Stimulated activated CD4-positive, alpha-beta T cell treated with anti-CD3 and anti-CD28 coated beads, Interleukin-15, amount 100 ng/mL, for 24 hours (primary cell): ENCODE measurements at places on chromosomes 7 and 10.

- DNase-seq = no peak
Observed at GRCh38 chr7:55774327-55775050, 88.1 kb downstream of the SEPTIN14 start.

GRCh38 chr10:74883428-74883827 is 57.0 kb downstream of the KAT6B start:
- no peak for DNase-seq

DNA sequence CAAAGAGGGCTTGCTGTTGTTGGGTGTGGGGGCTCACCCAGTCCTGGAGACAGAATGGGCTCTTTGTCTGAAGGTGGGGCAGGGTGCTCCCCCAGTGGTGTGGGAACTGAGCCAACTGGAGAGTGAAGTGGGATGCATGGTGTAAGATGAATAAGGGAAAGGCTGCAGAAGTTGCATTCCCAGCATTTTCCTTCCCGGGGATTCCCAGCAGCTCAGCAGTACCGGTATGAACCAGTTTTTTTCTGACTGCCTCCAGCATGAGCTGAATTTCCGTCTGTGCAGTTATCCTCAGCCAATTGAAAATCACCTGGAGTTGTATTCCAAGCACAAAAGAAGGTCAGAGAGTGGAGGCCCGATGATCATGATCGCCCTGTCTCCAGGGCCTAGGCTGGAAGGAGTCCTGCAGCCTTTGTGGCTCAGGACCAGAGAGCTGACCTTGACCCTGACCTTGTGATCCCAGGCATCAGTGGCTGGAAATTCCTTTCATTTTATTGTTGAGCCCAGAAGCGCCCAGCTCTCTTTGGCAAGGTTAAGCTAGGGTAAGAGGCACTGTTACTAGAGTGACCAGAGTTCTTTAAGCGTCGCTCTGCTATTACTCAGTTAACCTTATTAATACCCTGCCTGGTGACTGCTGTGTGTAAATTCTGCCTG is 33.4 kb downstream of the OGDH start:
- DNase-seq = no peak

- no peak for DNase-seq
Observed at GRCh38 chr10:2851566-2851965, 215.8 kb upstream of the PFKP start.

DNA sequence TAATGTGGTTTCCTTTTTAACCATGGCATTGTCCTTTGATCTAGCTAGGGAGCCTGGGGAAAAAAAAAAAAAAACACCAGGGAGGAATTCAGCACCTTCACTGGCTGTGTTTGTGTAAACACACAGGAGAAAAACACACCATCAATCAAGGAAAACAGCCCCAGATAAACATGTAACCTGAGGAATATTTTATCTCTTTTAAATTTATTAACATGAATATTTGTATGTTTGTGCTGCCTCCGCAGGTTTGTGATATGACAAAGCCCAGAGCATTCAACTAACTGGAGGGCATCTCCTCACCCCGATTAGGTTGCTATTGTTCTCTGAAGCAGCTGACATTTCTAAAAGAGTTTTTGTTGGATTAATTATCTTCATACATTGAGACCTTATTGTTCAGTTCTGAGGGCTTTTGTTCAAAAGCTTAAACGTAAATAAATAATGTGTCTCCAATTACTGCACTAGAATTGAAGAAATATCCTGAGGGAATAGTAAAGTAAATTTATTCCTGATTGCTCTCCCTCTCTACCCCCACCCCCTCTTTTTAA is 89.4 kb upstream of the SEMA3E start:
- no peak for DNase-seq

DNA sequence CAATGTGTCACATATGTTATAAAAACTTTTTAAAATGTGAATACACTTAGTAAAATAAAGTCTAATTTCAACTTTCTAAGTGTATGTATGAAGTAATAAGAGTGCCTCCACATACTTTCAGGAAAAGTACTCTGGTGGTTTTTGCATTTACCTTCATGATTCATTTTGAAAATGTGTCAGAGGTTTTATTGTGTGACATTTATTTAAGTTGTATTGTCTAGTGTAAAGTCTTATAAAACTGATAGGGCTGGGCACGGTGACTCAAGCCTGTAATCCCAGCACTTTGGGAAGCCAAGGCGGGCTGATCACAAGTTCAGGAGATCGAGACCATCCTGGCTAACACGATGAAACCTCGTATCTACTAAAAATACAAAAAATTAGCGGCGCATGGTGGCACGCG is 226.5 kb downstream of the ITGB1 start:
- DNase-seq = no peak

GRCh38 chr10:118590334-118590733 is 5.1 kb downstream of the PRLHR start:
- no peak for DNase-seq

GRCh38 chr10:30943451-30943850 is 88.2 kb downstream of the ZNF438 start:
- DNase-seq = no peak

- no peak for DNase-seq
Observed at GRCh38 chr7:75738604-75738974, at the start of gene HIP1. Gene HIP1 (minus strand): TSS chr7:75738941. CDS start chr7:75738920, 21 bp downstream.

DNA sequence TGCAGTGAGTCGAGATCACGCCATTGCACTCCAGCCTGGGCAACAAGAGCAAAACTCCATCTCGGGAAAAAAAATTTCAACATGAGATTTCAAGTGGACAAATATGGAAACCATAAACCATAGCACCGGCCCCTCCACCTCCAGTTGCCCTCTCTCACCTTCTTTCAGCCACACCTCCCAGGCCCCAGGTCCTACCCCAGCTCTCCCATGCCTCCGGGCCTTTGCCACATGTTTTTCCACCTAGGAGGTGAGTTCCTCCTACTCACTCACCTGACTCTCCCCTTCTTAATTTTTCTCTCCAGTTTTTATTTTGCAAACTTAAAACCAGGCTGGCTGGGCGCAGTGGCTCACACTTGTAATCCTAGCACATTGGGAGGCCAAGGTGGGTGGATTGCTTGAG is 13.7 kb upstream of the CLDN4 start:
- no peak for DNase-seq

DNA sequence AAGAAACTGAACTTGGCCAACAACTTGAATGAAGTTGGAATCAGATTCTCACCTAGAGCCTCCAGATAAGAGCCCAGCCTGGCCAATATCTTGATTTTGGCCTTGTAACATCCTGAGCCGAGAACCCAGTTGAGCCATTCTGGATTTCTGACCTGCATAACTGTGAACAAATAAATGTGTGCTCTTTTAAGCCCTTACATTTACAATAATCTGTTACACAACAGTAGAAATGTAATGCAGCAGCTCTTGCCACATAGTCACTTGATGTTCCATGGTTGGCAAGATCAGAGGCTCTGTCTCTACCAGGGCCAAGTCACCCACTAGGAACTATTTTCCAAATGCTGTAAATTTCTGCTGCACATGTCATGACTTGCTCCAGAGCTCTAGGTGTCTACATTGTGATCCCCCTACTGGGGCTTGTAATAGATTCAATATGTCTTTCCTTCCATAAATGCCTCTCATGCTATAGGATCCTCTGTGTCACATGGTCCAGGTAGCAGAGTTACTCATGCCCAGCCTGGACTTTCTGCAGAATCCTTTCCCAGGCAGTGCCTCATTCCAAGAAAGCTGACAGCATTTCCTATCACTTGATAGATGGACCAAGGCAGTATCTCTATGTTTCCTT is 11.4 kb upstream of the RBM20 start:
- no peak for DNase-seq

- DNase-seq = no peak
Observed at GRCh38 chr7:23383225-23383624, 84.1 kb downstream of the MALSU1 start.

GRCh38 chr7:137667633-137668387 is 179.0 kb downstream of the DGKI start:
- no peak for DNase-seq

- DNase-seq = no peak
Observed at GRCh38 chr7:104933521-104933988, 80.5 kb upstream of the KMT2E start.

- DNase-seq = no peak
Observed at GRCh38 chr7:94301024-94301586, 93.6 kb upstream of the COL1A2 start.

GRCh38 chr7:126702242-126703016 is 550.3 kb downstream of the GRM8 start:
- no peak for DNase-seq

GRCh38 chr7:125363873-125364272 is 434.2 kb upstream of the POT1 start:
- DNase-seq = no peak

- no peak for DNase-seq
Observed at GRCh38 chr7:155843426-155844018, 31.3 kb upstream of the SHH start.

GRCh38 chr10:43307306-43307705 is 40.4 kb upstream of the RASGEF1A start:
- DNase-seq = no peak

DNA sequence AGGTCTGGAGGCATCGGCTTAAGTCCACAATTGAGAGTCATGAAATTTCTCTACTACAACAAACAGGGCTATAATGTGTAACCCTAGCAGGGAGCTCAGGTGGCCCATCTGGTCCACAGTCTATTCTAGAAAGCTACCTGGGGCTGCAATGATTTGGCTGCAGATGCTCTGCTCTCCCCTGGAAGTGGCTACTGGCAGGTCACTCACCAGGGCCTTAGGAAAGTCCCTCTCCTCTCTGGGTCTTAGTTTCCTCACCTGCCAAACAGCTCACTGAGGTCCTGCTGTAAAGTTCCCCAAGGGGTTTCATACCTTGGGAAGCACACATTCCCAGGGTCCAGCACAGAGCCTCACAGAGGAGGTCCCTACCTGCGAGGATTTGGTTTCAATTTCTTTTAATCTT is 2.5 kb downstream of the IGFBP3 start:
- DNase-seq = no peak

GRCh38 chr7:41592236-41592635 is 110.7 kb downstream of the INHBA start:
- no peak for DNase-seq

DNA sequence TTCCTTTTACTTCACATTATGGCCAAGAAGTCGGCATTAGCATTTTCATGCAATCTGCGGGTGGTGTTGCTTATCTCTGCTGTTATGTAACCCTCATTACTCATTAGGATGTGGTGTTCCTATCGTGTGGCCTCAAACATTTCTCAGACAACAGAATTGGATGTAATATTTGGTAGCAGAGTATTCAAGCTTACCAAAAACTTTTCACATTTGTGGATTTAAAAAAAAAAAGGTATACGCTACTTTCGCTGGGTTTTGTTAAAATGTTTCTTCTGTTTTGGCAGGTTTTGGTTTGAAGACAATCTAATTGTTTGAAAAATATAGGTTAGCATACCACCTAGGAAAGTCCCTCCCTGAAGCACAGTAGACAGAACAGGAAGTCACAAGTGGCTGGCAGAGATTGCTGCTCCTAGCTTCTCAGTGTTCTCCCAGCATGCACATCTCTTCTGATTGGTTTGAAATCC is 128.8 kb downstream of the GATA3 start:
- DNase-seq = peak; percentile 9

GRCh38 chr7:94492601-94493000 is 17.0 kb upstream of the CASD1 start:
- no peak for DNase-seq

DNA sequence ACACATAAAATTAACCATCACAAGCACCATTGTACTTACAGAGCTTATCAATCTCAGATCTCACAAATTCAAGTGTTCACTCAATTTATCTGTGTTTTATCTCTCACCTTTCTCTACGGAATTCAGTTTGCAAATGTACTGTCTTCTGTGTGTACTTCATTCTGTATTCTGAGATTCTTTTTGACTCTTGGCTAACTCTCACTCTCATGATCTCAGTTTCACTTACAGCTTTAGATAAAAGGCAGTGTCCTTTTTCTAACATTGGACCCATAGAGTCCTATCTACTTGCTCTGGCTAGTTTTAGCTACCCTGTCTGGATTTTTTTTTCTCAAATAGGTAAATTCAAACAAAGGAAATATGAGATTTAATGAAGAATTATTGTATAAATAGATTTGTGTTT is 176.0 kb downstream of the CCDC7 start:
- no peak for DNase-seq

DNA sequence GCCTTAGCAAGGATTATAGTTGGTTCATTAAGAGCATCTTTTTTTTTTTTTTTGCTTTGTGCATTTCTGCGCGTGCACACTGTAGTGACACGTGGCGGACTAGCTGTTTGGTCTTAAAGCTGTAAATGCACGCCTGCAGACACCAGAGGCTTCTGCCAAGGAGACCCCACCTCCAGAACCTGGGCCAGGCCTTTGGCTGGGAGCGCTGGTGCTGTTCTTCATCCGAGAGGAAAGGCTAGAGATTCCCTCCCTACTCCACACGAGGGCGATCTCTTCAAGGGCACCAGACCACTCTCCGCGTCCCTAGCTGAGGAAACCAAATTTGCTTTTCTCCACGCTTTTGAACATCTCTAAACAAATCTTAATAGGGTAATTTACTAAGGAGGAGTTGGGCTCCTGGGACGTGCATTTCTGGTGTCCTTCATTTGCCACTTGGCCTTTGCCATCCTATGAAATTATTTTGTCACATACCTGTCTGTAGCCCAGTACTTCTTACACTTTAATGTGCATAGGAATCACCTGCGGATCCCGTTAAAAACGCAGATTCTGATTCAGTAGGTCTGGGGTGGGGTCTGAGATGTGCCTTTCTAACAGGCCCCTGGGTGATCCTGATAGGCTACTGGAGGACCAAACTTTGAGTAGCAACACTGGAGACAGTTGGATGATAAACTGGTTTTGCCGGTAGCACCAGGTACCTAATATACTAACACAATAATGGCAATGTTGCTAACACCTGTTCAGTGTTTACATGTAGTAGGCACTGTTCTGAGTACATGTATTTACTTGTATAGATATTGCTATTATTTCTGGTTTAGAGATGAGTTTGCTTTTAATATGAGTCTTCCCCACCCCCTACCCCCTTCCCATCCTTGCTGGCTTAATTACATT is 1.3 kb upstream of the SLC26A5 start:
- peak; percentile 65 for DNase-seq

DNA sequence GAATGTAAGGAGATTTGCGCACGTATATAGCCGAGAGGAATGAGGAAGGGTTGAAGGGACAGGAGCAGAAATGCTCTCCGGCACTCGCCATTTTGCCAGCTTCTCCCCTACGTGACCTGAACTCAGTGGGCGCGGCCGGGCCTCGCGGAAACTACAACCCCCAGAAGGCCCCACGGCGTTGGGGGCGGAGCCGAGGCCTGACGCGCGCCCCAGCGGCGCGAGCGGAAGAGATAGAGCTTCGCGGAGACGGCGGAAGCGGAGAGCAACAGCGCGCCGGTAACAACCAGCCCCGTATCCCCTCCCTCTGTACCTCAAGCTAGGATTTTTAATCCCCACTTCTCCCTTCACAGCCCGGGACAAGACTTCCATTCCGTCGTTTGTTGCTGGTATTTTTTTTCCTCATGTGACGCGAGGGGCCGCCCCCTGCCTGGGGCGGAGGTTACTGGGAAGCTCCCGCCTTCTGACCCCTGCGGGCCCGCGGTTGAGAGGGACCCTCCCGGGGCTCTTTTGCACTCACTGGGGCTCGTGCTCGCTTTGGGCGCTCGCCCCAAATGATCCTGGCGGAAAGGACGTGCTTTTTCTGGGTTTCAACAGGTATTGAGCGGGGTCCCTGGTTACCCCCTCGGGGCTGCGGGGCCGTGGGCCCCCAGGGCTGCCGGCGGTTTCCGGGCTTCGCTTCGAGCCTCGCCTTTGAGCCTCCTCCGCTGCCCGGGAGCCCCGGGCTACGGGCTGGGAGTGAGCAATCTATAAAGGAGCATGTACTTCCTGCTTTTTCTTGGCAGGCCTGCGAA is at the start of gene R3HCC1L:
R3HCC1L (plus strand) TSS at position 227 of the 791 bp plus-strand sequence. CDS start 73,458 bp downstream, outside the sequence.
- peak; percentile 96 for DNase-seq

GRCh38 chr10:99372546-99373271 is 43.6 kb downstream of the CNNM1 start:
- no peak for DNase-seq

GRCh38 chr7:511476-512145 is 8.0 kb downstream of the PDGFA start:
- no peak for DNase-seq
